ENCODE measurements at places on chromosomes 12 and 14.

DNA sequence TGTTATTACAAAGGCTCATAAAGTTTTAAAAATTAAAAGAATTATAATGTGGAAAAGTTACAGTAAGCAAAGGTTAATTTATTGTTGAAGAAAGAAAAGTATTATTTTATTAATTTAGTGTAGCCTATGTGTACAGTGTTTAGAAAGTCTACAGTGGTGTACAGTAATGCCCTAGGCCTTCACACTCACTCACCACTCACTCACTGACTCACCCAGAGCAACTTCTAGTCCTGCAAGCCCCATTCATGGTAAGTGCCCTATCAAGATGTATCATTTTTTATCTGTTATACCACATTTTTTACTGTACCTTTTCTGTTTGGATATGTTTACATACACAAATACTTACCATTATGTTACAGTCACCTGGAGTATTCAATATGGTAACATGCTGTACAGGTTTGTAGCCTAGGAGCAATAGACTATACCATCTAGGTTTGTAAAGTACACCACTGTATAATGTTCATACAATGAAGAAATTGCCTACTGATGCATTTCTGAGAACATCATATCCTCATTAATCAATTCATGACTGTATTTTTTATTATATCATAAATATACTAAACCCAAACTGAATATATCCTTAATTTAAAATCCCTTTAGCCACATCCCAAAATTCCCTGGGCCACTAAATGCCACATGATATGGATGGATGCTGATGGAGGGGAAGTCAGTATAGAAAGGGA is 43.6 kb upstream of the NID2 start:
- no peak for DNase-seq

GRCh38 chr12:55132816-55133215 is 6.6 kb downstream of the OR9K2 start:
- DNase-seq: no peak

DNA sequence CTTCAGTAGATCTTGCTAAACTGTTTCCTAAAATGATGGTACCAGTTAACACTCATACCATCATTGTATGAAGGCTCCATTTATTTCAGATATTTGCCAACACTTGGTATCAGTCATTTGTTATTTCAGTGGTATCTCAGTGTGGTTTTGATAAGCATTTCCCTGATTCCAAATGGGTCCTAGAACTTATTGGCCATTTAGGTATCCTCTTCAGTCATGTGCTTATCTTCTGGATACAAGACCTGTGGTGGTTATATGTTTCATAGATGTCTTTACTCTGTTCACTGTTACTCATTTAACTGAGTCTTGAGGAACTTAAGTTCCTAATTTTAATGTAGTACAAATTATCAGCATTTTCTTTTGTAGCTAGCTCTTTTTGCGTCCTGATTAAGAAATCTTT is 13.5 kb downstream of the SINHCAF start:
- no peak for DNase-seq

GRCh38 chr12:30989754-30990153 is 63.2 kb downstream of the TSPAN11 start:
- DNase-seq: peak; percentile 65

DNA sequence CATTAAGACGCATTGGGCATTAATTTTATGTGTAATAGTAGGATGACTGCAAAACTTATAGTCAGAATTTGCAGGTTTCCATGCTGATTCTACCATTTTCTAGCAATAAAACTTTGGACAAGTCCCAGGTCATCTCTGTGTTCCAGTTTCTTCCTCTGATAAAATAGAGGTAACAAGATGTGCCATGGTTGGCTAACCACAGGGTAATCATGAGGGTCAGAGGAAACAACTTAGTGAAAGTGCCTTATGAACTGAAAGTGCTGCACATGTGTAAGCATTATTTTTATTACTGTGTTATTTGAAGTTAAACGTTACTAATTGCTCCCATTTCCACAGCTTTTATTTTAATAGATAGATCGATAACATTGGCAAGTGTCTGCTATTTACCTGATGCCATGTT is 21.1 kb downstream of the SMCO2 start:
- no peak for DNase-seq

- DNase-seq: no peak
Measured at GRCh38 chr12:79001404-79001803, 136.8 kb downstream of the SYT1 start.

GRCh38 chr14:64698903-64699302 is 5.3 kb upstream of the PLEKHG3 start:
- no peak for DNase-seq

GRCh38 chr12:45400991-45401390 is 185.1 kb downstream of the ANO6 start:
- DNase-seq: peak; percentile 52

DNA sequence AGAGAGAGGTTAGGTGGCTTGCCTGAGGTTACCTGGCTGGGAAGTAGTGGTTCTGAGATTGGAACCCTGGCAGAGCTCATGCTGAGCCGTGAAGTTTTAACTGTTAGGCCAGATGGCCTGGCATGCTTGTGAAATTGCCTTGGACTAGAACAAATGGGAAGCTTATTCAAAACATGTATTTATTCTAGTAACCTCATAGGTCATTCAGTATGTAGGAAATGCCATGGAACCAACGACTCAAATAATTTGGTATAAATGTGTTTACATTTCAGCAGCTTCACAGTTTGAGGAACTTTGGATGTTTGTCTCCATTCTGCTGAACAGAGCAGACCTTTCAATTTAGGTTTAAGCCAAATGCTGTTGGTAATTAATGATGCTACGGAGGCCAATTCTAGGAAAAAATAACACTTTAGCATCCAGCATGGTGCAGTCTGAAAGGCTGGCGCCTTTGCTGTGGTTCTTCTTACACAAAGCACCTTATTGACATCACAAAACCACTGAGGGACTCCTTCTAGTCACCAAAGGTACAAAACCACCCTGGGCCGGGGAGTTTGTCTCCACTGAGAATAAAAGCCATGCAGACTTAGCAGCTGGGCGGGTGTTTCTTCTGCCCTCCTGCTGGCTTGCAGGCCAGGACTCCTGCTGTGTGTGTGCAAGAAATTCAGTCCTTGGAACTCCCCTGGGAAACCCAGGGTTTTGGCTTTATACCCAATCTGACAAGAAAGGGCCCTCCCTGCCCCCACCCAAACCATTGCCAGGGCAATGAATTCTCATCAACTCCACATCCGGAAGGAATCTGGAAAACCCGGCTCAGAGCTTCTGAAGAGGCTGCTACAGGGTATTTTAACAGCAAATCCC is 64.2 kb downstream of the ELK3 start:
- peak; percentile 83 for DNase-seq

DNA sequence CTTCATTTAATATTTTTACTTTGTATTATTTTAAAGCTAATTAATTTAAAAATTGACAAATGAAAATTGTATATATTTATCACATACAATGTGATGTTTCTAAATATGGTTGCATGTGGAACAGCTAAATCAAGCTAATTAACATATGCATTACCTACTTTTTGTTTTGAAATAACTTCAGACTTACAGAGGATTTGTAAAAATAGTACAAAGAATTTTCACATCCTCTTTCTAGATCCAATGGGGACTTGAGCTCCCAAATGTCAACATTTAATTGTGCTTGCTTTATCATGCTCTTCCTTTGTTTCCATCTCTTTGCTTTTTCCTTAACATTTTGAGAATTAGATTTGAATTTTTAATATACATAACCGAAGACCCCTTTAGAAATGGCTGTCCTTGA is 6.6 kb downstream of the DCD start:
- no peak for DNase-seq

GRCh38 chr14:92619671-92620456 is 106.3 kb downstream of the RIN3 start:
- DNase-seq: no peak

GRCh38 chr12:32647275-32647674 is 31.8 kb upstream of the DNM1L start:
- no peak for DNase-seq

- DNase-seq: no peak
Measured at GRCh38 chr14:51035611-51036192, 59.2 kb downstream of the TRIM9 start.

DNA sequence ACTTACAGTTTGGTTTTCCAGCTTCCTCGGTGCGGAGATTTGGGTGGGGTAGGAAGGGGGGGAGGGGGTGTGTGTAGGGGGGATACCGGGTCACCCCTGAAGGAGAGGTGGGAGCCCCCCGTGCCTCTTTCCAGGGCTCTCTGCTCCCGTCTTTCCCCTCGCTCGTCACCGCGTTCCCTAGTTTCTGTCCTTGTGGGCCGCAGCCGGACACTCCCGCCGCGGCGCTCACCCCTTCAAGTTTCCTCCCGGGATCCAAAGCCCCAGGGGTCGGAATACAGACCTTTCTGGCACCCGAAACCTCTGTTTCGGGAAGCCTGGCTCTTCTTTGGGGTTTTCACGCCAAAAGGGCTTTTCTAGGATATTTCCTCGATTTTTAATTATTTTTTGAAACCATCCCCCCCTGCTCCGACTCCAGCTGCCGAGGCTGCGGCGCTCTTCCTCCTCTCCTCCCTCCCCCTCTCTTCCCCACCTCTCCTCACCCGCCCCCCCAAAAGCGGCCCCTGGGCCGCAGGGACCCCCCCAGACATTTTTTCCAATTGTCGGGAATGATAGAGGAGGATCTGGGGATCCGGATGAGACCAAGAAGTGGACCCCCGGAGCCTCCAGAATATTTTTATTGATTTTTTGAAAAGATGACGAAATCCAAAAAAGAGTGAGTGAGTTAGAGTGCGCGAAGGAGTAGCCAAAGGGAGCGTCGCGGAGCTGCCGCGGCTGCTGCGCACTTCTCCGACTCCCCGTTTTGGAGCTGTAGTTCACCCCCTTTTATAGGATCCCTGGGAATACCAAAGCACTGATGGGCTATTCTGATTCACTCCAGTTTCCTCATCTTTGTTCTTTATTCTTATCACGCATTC is 1.7 kb downstream of the CCND2 start:
- no peak for DNase-seq

DNA sequence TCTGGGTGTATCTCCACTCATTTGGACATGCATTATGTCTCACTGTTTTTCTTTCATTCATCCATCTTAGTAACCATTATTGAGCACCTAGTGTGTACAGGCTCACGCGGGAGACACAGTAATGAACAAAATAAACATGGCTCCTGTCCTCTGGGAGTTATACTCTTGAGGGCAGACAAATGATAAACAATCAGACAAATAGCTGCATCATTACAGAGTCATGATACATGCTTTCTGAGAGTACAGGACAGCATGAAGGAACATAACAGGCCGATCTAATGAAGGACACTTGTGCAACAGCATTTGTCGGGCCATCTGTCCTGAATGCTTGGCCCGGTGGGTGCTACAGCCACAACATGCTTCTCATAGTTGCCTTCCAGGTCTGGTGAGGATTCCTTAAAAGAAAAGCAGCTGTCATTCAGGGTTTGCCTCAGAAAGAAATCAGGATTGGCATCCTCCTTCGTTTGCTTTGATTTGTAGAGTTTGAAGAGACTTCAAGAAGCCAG is 77.2 kb upstream of the EGLN3 start:
- DNase-seq: no peak

GRCh38 chr12:106170285-106170684 is 31.5 kb upstream of the NUAK1 start:
- DNase-seq: no peak

DNA sequence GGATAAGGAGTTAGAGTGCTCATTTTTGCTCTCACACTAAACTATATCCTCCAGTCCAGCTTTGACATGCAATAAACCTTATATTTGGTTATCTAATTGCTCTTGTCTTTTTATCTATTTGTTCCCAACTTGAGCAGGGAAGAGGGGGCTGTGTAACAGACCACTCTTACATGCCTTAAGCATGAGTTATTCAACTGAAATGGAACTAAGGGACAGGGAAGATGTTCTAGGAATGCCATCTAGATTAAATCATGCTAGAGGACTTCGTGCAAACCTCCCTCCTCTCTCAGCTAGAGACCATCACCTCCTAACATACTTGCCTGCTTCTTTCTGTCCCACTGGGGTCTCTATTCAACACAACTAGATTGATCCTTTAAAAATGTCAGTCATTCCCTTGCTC is 20.6 kb downstream of the SPX start:
- no peak for DNase-seq

DNA sequence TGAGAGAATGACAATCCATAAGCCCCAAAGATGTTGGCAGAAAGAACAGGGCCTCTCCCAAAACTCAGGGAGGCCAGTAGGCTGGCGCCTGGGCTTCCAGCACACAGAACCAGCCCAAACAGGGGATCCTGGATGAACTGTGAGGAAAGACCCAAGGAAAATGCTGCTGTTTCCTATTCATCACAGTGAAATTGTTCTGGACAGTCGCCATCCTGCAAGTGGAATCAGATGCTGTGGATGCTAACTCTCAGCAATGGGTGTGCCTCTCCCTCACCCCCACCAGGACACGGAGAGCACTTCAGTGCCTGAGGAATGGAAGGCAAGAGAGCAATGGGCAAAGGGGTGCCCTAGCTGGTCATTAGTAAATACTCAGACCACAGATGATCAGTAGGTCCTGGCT is 80.8 kb downstream of the ANO2 start:
- no peak for DNase-seq

DNA sequence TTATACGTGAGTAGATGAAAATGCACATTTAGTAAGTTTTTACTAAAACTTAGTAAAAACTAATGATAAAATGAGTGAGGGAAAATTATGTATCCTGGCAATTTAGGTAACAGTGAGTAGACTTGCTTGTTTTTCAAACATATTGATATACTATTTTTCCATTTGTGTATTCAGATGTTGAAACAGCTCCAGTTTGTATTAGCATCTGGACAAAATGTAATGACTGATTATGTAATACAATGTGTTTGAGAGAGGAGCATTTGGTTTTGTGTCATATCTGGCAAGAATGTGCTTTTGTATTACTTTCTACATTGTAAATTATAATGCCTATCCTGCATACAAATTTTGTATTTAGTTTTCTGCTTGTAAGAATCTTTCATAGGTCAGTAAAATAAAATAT is 5.6 kb downstream of the CNOT2 start:
- DNase-seq: no peak

DNA sequence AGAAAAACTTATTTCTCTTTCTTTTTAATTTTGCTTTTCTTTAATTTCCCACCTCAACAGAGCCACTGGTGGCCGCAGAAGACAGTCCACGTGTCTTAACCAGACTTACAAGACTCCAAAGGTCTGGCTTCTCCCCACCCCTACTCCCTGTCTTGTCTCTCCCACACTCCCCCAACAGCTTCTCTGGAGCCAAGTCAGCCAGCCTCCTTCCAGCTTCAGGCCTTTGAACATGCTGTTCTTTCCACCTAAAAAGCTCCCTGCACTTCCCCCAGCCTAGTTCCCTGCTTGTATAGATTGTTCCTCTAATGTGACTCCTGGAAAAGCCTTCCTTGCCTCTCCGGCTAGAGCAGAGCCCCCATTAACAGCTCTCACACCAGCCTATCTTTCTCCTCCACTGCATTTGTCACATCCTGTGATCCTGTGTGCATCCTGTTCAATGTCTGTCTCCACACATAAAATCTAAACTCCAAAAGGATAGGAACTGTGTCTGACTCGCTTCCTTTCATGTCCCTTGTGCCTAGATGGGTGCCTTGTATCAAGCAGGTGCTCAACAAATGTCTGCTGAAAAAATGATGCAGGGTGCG is 7.8 kb upstream of the DYNLL1 start:
- no peak for DNase-seq

GRCh38 chr14:77459072-77459723 is 1.3 kb downstream of the AHSA1 start:
- DNase-seq: no peak

GRCh38 chr14:90538716-90539495 is 142.1 kb downstream of the CALM1 start:
- peak; percentile 29 for DNase-seq

All from heart left ventricle (tissue), 16 donors.